Myocyte (in vitro differentiated cells): ENCODE measurements at places on chromosomes 16 and 17. TPM values are rescaled to one million over a fixed set of nuclear protein-coding genes. Genes with fewer than 3 reads are reported as not detected.

- DNase-seq, result peak; percentile 31
Measured at GRCh38 chr17:66169839-66170238, 22.1 kb downstream of the CEP112 start.

- peak; percentile 68 for DNase-seq
Measured at GRCh38 chr17:13544292-13544691, 57.4 kb downstream of the HS3ST3A1 start.

DNA sequence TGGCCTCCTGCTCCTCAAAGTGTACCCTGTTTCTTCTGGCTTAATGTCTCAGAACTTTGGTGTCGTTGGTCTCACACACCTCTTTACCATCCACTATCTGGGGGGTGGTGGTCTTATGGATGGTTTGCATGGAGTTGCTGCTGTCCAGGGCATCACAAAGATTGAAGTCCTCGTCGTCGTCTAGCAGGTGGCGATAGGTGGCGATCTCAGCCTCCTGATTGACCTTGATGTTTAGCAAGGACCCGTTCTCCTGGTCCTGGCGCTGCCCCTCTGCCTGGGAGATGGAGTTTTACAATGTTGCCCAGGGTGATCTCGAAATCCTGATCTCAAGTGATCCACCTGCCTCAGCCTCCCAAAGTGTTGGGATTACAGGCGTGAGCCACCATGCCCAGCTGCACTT lies 31.1 kb upstream of the HELZ start:
- DNase-seq, result no peak

GRCh38 chr16:21600031-21600773 lies 825 bp downstream of the METTL9 start:
- DNase-seq, result peak; percentile 26

- no peak for DNase-seq
Measured at GRCh38 chr17:12398441-12399051, 267.1 kb upstream of the MYOCD start.

- no peak for DNase-seq
Measured at GRCh38 chr17:77735566-77736198, 222.8 kb upstream of the TNRC6C start.

- no peak for DNase-seq
Measured at GRCh38 chr16:47734987-47735594, 274.0 kb downstream of the PHKB start.

DNA sequence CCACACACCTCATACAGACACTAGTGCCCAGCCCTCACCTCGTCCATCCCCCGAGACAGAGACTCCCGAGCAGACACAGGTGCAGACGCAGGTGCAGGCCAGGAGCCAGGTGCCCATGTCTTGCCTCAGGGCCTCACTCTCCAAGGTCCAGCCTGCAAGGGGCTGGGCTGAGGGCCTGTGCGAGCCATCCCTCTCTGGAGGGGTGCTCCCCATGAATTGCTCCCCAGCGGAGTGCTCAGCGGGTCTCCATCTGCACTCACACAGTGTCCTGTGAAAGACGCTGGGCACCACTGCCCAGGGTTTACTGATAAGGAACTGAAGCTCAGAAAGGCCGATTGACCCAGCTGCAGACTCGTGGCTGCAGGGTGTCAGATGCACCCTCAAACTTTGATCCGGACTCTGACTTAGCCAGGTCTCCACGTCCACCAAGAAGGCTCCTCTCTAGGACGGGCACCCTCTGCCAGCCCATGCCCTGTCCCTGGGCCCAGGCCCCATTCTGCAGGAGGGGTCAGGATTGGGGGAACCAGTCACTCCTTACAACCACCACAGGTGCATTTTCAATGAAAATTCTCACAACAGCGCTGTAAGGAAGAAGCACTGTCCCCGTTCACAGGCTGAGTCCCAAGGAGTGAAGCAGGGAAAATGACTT lies 16.9 kb downstream of the POLR3K start:
- DNase-seq, result no peak

- no peak for DNase-seq
Measured at GRCh38 chr17:54867634-54868033, 33.0 kb upstream of the TOM1L1 start.

- no peak for DNase-seq
Measured at GRCh38 chr17:34107019-34107418, 148.1 kb upstream of the CCL2 start.

- no peak for DNase-seq
Measured at GRCh38 chr17:27333410-27333980, 39.6 kb downstream of the WSB1 start.

DNA sequence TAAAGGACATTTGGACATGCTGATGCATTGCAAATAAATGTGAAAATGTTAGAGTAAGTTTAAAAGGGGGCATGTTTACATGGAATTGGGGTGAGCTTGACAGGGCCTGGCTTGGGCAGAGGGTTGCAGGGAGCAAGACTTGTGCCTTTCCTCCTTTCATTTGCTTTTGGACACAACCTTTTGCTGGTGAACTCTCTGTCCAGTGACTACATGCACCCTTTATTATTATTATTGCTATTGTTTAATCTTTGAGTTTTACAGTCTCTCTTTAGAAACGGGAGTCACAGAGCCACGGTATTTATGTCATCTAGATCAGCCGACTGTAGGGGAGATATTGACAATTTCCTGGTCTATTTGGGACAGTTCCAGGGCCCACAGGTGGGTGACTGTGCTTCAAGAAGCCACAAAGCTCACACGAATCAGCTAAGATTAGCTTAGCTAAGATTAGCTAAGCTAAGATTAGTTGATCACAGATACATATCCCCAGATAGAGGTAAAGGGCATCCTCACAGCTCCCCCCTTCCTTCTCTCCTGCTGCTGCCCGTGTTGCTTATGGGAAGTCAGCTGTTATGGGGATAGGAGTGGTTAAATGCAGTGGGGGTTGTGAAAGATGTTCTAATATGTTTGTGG lies 28.9 kb upstream of the ETV4 start:
- peak; percentile 55 for DNase-seq

DNA sequence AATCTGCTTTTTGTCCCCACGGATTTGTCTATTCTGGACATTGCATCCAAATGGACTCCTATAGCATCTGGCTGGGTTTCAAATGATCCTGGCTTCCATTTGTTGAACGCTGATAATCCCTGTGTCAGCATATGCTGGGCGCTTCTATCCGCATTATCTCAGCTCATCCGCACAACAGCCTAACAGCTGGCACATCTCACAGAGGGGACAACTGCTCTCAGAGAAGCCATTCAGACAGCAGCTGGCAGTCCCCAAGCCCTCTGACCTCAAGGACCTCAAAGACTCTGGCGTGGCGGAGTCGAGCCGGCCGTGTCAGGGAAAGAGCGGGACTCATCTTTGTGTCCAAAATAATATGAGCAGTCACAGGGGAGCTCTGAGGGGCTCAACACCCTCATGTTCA lies 82.3 kb downstream of the NT5M start:
- DNase-seq, result peak; percentile 59

DNA sequence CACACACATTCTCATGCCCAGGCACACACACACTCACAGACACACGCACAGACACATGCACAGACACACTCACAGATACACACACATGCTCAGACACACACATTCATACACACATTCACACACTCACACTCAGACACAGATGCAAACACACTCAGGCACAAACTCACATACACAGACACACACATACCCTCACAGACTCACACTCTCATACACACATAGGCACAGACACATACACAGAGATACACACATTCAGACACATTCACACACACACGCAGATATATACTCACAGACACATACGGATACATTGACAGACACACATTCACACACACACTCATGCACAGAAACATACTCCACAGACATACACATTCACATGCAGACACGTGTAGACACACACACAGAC lies 89.6 kb downstream of the RBFOX3 start:
- DNase-seq, result no peak

DNA sequence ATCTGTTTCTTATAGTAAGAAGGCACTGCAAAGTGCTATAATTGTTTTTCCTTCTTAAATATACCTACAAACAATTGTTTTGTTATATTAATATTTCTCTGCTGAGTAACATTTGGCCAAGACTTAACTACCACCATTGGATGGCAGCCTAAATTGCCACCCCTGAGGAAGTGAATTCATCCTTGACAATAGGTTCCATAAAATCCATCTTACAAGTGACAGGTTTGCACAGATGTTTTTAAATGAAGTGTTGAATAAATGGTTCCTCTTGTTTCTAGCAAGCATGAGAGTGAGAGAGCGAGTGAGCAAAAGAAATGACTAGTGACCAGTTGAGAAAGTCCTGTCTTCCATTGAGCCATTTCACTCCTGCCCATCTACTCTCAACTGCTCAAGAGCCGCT lies 8.3 kb upstream of the MPHOSPH6 start:
- DNase-seq, result no peak

GLOD4 gene
- total RNA-seq, result 89.4 and 103 TPM in 2 replicates

TEX19 gene
- 0.80 and 1.1 TPM in 2 replicates for total RNA-seq

KRT31 gene
- 0.52 and 0.86 TPM in 2 replicates for total RNA-seq

DNAH2 gene
- 0.11 TPM in 1 of 2 replicates, not detected in the other for total RNA-seq

KRT15 gene
- total RNA-seq, result not detected in 2 replicates

ITGB4 gene
- 0.13 TPM in 1 of 2 replicates, not detected in the other for total RNA-seq

SCNN1B gene
- not detected in 2 replicates for total RNA-seq

MYL4 gene
- 1,048 and 1,135 TPM in 2 replicates for total RNA-seq

EPX gene
- not detected in 2 replicates for total RNA-seq

SLC13A2 gene
- total RNA-seq, result not detected in 2 replicates
